ENCODE measurements at places on chromosomes 7 and 10. TPM values are rescaled to one million over a fixed set of nuclear protein-coding genes. Genes with fewer than 3 reads are reported as not detected.

GRCh38 chr7:157576415-157576814, 239.6 kb downstream of the DNAJB6 start:
- no peak for DNase-seq

- DNase-seq: no peak
Observed at GRCh38 chr7:73856941-73857340, 4.0 kb upstream of the TMEM270 start.

- no peak for DNase-seq
Observed at GRCh38 chr10:129709101-129709500, 242.1 kb downstream of the MGMT start.

DNA sequence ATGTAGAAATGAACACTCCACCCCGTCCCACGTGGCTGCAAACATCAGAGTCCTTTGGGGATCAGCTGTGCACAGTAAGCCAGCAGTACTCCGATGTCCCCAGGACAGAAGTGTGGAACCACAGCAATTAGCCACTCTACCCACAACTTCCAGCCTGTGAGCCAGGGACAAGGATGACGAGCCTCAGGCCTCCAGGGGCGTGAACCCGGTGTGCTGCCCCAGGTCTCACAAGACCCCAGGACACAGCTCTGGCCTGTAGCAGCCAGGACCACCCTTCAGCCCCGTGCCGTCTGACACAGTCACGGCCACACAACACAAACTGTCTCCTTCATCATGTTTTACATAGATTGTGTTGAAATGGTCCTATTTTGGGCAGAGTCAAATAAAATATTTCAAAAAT, 113.0 kb upstream of the DIP2C start:
- no peak for DNase-seq

DNA sequence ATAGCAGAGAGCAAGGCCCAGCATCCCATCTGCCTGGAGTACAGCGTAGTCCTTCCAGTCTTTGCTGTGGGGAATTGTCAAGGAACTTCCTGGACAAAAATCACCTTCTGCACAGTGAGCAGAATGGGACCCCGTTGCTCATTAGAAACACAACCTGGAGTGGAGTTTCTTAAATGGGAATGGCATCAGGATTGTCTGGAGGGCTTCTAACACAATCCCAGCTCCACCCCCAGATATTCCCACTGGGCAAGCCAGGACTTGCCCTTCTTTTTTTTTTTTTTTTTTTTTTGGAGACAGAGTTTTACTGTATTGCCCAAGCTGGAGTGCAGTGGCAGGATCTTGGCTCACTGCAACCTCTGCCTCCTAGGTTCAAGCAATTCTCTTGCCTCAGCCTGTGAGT, 356.4 kb downstream of the GALNT17 start:
- no peak for DNase-seq

DNA sequence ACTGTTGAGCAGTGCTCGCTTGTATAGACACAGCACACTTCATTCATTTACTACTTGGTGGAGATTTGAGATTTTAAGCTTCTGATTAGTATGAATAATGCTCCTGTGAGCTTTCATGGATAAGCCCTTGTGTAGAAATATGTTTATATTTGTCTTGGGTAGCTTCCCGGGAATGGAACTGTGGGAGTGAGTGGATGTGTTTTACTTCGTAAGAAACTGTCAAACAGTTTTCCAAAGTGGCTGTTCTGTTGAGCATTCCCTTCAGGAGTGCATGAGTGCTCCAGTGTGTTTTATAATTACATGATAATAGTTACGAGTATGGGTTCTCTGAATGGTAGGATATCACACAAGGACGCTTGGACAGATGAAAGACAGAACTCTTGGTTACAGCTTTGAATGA, 49.4 kb downstream of the VWC2 start:
- DNase-seq: no peak

DNA sequence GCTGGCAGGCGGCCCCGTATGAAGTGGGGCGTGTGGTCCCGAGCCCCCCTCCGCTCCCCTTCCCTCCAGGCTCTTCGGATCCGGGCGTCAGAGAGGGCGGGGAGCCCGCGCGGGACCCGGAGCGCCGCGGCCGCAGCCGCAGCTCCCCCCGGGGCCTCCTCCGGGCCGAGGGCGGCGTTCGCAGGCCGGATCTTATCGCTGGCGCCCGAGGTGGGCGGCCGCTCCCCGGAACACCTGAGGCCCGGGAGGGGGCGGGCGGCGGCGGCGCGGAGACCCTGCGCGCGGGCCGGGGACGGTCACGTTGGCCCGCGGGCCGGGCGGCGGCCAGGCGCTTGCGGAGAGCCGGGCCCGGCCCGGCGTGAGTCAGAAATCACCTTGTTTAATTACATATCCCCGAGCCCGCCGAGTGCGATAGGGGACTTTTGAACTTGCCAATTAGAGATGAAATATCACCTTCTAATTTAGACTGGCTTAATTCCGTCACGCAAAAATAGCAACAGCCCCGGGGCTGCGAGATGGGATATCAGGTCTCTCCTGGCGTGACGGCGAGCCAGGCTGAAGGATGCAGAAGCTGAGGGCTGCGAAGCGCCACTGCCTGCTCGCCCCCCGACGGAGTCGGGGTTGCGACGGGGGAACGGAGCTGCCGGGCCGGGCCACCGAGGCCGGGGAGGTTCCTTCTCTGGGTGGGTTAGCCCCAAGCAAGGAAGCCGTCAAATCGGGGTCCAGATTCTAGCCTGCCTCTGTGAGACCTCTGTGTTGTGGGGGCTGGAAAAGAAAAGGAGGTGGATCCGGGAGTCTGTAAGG, 43.4 kb downstream of the LDB3 start:
- no peak for DNase-seq

DNA sequence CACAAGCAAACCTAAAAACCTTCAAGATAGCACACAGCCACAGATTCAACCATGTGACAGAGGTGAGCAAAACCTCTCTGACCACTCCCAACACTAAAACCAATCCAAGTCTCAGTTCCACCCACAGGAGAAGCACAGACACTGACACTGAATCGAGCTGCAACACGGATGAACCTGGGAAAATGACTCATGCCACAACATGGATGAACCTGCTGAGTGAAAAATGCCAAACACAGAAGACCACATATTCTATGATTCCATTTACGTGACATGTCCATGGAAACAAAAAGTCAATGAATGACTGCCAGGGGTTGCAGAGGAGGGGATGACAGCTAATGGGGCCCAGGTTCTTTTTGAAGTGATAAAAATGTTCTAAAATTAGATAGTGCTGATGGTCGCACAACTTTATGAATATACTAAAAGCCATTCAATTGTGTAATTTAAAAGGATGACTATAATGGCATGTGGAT, 22.0 kb downstream of the CYTH3 start:
- no peak for DNase-seq

- DNase-seq: no peak
Observed at GRCh38 chr10:106941297-106942034, 223.0 kb downstream of the SORCS1 start.

DNA sequence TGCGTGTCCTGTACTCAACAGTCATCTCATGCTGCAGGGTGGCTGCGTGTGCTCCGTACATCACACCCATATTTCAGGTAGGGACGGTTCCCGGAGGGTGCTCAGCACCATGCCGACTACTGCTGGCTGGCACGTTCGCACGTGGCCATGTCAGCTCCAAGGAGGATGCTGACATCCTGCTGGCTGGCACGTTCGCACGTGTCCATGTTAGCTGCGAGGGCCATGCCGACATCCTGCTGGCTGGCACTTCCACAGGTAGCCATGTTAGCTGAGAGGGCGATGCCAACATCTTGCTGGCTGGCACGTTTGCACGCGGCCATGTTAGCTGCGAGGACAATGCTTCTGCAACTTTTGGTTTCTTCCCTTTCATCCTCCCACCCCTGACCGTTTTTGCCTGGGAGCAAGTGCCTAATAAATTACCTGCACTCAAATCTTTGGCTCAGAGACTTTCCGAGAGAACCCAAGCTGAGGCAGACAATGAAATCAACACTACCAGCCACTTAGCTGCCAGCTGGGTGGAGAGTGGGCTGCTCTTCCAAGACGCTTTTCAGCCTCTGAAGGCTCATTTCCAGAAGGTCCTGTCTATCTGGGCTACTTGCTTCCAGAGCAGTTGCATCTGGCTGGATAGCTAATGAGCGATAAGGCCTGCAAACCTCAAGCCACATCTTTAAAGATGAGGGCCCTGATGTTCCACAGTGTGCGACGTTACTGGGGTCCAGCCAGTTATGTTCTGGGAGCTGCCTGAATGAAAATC, 104.6 kb downstream of the WDR37 start:
- DNase-seq: no peak

- no peak for DNase-seq
Observed at GRCh38 chr7:33726582-33726981, 178.8 kb upstream of the BMPER start.

GRCh38 chr7:113320419-113320818, 202.1 kb upstream of the SMIM30 start:
- DNase-seq: no peak

GRCh38 chr7:14286036-14286435, 296.6 kb upstream of the ETV1 start:
- no peak for DNase-seq

DNA sequence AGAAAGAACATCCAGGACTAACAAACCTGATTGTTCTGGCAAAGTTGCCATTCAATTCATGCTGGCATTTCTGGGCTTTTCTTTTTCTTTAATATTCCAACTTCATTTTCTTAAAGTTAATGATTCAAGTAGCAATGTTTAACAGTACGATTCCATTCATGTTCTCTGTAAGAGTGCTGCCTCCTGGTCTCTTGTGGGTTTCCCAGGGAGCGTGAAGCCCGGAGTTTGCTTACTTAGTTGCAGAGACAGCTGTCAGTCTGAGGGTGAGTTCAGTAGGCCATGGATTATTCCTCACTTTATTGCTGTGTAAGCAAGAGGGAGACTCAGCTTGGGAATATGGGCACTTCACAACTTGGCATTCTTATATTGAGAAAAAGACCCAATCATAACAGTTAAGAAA, 142.2 kb downstream of the TWIST1 start:
- DNase-seq: no peak

DNA sequence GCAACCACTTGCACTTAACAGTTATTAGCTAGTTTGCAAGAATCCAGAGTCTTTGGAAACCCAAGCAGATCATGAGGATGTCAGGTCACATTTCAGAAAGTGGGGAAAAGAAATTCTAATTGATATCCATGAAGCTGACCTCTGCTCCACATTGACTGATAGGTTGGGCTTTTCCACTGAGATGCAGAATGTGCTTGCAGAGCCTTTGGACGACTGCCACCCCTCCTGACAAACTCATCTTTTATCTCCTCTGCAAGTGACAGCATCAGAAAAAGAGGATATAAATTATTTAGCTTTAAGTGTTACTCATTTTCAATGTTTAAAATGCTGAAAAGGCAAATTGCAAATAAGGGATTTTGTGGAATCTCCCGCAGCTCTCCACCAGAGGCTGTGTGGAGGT, 75.3 kb downstream of the C10orf90 start:
- no peak for DNase-seq

- no peak for DNase-seq
Observed at GRCh38 chr7:103031781-103032180, 42.8 kb downstream of the FBXL13 start.

- DNase-seq: no peak
Observed at GRCh38 chr7:15197042-15197977, 294.8 kb upstream of the DGKB start.

DNA sequence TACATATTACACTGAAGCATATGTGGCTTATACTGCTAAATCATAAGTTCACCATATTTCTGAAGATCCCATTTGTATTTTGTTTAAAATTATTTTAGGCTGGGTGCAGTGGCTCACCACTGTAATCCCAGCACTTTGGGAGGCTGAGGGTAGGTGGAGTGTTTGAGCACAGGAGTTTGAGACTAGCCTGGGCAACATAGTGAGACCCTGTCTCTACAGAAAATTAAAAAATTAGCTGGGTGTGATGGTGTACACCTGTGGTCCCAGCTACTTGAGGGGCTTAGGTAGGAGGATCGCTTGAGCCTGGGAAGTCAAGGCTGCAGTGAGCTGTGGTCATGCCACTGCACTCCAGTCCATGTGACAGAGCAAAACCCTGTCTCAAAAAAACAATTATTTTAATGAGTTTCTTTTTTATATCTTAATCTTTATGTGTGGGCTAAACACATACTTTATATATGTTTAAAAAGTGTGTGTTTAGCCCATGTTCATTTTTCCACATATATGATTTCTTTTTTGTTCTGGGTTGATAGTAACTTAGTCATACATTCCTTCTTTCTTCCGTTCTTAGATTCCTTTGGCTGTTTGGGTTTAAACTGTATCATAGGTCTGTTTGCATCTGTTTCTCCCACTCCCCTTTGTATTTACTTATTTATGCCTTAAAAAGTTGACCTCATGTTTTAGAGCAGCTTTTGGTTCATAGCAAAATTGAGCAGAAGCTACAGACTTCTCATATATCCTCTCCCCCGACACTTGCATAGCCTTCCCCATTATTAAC, 33.5 kb downstream of the RSBN1L start:
- no peak for DNase-seq

GRCh38 chr7:10708447-10708846, 265.2 kb upstream of the PHF14 start:
- DNase-seq: no peak

- DNase-seq: no peak
Observed at GRCh38 chr7:139041378-139042085, 5.7 kb upstream of the ZC3HAV1L start.

DNA sequence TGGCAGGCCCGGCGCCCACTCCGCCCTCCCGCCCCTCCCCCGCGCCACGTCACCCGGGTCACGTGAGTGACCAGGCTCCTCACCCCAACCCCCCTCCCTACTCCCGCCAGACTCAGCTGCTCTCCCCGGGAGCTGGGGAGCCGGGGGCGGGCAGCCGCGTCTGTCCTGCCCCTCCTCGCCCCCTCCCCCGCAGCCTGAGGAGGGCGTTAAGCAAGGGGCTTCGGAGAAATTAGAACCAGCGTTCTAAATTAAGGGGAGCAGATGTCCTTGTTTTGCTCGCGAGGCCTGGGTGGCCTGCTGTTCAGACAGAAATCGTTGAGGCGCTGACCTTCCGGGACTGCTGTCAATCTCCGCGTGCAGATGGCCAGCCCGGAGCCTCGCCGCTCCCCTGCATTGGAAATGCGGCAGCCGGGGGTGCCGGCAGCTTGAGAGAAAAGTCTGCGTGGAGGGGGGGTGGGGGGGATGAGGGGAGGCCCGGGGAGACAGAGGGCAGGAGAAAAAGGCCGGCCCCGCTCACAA, 102.2 kb upstream of the ZNF438 start:
- DNase-seq: no peak

DNA sequence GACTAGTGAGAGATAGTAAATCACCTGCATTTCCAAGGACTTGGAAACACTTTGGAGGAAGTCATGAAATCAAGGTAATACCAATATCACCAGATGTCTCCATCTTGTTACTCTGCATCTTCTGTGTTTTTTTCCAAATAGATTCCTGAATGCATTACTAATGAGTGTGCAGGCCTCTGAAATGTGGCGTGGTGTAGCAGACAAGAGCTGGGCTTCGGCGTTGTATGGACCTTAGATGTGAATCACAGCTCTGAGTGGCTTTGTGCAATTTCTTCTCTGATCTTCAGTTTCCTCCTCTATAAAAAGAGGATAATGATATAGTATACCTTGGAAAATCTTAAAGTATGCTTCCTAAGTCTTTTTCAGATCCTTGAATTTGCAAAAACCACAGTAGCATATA, 9.6 kb upstream of the MYPN start:
- DNase-seq: no peak

ADAMTS14 gene
- total RNA-seq: 1.6 TPM

PRF1 gene
- total RNA-seq: not detected

SRRM3 gene
- total RNA-seq: 0.21 TPM

CFAP46 gene
- total RNA-seq: 3.8 TPM

TRUB1 gene
- total RNA-seq: 35.5 TPM

PLEKHA1 gene
- total RNA-seq: 48.7 TPM

TMEM196 gene
- not detected for total RNA-seq

NPSR1 gene
- not detected for total RNA-seq

MBL2 gene
- total RNA-seq: not detected

TRIM50 gene
- total RNA-seq: not detected

SLIT1 gene
- total RNA-seq: 0.07 TPM

A1CF gene
- total RNA-seq: not detected

DRGX gene
- total RNA-seq: not detected

SH3PXD2A gene
- total RNA-seq: 12.0 TPM

Data from kidney epithelial cell (primary cell).